PC-9 (cell line): ENCODE measurements at places on chromosomes 3 and 15.

- H3K27ac ChIP-seq = no peak overlapping the region
- no peak overlapping the region for H3K4me3 ChIP-seq
Measured at GRCh38 chr15:60530168-60530567, 51.2 kb upstream of the ICE2 start.

- no peak overlapping the region for H3K27ac ChIP-seq
- DNase-seq = no peak
- H3K36me3 ChIP-seq = 0 out of 2 replicates have a peak, but pooled peaks cover 2% of the 10 kb centered on the region
Measured at GRCh38 chr3:125512135-125512920, 7.7 kb downstream of the SNX4 start.

GRCh38 chr15:65192016-65192415 is 6.9 kb upstream of the CLPX start:
- H3K4me3 ChIP-seq = no peak overlapping the region
- no peak for DNase-seq
- no peak overlapping the region for H3K27ac ChIP-seq
- H3K4me1 ChIP-seq = no peaks in the 10 kb centered on the region

DNA sequence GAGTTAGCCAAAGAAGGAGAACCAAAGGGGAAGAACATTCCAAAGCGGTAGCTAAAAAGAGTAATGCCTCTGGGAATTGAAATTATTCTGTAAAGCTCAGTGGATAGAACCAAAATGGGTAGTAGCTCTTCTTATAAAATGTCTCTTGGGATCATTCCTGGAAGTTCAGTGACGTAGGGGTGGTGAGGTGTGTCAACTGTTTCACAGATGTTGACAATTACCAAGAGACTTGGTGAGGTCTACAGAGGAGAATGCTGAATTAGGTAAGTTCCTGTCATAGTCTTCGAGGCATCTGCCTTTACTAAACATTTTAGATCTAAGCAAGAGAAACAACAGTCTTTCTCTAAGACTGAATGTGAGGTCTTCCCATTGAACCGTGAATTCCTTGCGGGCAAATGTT is 67.8 kb downstream of the TPRG1 start:
- no peak for DNase-seq
- no peak overlapping the region for H3K4me3 ChIP-seq
- H3K27ac ChIP-seq = no peak overlapping the region
- H3K4me1 ChIP-seq = no peaks in the 10 kb centered on the region

GRCh38 chr3:42451546-42452230 is 41.3 kb upstream of the LYZL4 start:
- no peaks in the 10 kb centered on the region for H3K36me3 ChIP-seq
- H3K4me3 ChIP-seq = no peak overlapping the region
- DNase-seq = no peak
- no peaks in the 10 kb centered on the region for H3K4me1 ChIP-seq
- H3K27ac ChIP-seq = no peak overlapping the region

DNA sequence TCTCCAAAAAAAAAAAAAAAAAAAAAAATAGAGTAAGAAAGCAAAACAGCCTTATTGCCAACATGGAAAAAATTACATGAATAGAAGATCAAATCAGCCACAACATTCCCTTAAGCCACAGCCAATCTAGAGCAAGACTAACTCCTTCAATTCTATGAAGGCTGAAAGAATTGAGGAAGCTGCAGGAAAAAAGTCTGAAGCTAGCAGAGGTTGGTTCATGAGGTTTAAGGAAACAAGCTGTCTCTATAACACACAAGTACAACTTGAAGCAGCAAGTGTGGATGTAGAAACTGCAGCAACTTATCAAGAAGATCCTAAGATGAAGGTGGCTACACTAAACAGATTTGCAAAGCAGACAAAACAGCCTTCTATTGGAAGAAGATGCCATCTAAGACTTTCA is 9.3 kb downstream of the PARL start:
- no peak overlapping the region for H3K27ac ChIP-seq
- H3K27me3 ChIP-seq = no peaks in the 10 kb centered on the region
- 0 out of 2 replicates have a peak, but pooled peaks cover 18% of the 10 kb centered on the region for H3K36me3 ChIP-seq
- no peak for DNase-seq
- no peaks in the 10 kb centered on the region for H3K4me1 ChIP-seq

GRCh38 chr3:112539825-112540650 is 21.7 kb downstream of the ATG3 start:
- peaks cover 20% of the 10 kb centered on the region; the same call in 1 of the 2 replicates for H3K36me3 ChIP-seq
- H3K27me3 ChIP-seq = no peaks in the 10 kb centered on the region
- DNase-seq = no peak
- no peak overlapping the region for H3K27ac ChIP-seq
- no peak overlapping the region for H3K4me3 ChIP-seq
- no peaks in the 10 kb centered on the region for H3K4me1 ChIP-seq

GRCh38 chr3:4830586-4830914 is 148.7 kb upstream of the BHLHE40 start:
- H3K27ac ChIP-seq = peak overlapping the region; percentile 96
- H3K27me3 ChIP-seq = no peaks in the 10 kb centered on the region
- no peak for DNase-seq
- H3K4me1 ChIP-seq = peaks cover 62% of the 10 kb centered on the region
- no peaks in the 10 kb centered on the region for H3K36me3 ChIP-seq

DNA sequence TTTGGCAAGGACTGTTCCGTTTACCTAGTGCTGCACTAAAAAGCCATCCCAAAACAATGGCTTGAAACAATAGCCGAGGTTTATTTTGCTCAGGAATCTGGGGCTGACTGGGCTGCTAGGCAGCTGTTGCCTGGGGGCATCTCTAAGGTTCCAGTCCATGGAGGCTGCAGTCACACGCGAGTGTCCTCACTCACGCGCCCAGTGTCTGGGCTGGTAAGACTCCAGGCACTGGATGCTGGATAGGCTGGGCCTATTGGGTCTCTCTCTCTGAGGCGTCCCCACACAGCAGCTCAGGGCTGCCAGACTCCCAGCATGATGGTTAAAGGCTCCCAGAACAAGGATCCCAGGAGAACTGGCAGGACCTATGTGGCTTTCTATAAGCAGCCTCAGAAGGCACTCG is 34.2 kb downstream of the ALS2CL start:
- no peak overlapping the region for H3K27ac ChIP-seq
- H3K4me3 ChIP-seq = no peak overlapping the region
- peaks cover 28% of the 10 kb centered on the region for H3K4me1 ChIP-seq
- DNase-seq = peak; percentile 56
- H3K36me3 ChIP-seq = no peaks in the 10 kb centered on the region
- no peaks in the 10 kb centered on the region for H3K27me3 ChIP-seq

- no peaks in the 10 kb centered on the region for H3K4me1 ChIP-seq
- no peak for DNase-seq
- H3K27me3 ChIP-seq = peaks cover 6% of the 10 kb centered on the region; the same call in 1 of the 2 replicates
- H3K36me3 ChIP-seq = no peaks in the 10 kb centered on the region
- no peak overlapping the region for H3K4me3 ChIP-seq
Measured at GRCh38 chr3:54563501-54564200, 364.2 kb downstream of the LRTM1 start.

DNA sequence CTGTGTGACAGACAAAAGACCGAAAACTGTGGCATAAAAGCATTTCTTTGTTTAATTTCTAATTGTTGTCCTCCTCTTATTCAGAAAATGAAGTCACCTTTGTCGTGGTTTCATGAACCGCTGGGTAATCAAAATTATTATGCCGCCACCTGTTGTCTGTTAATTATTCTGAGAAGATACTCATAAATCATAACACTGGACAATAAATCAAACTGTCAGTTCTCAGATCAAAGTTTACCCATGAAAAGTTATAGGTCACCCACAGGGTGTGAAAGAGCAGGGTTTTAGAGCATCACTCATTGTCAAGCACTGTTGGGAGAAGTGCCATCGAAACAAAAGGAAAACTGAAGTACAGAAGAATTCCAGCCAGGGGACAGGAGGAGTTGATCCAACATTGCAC is 474.3 kb downstream of the NR2F2 start:
- H3K27me3 ChIP-seq = peaks cover 54% of the 10 kb centered on the region
- no peak overlapping the region for H3K27ac ChIP-seq

DNA sequence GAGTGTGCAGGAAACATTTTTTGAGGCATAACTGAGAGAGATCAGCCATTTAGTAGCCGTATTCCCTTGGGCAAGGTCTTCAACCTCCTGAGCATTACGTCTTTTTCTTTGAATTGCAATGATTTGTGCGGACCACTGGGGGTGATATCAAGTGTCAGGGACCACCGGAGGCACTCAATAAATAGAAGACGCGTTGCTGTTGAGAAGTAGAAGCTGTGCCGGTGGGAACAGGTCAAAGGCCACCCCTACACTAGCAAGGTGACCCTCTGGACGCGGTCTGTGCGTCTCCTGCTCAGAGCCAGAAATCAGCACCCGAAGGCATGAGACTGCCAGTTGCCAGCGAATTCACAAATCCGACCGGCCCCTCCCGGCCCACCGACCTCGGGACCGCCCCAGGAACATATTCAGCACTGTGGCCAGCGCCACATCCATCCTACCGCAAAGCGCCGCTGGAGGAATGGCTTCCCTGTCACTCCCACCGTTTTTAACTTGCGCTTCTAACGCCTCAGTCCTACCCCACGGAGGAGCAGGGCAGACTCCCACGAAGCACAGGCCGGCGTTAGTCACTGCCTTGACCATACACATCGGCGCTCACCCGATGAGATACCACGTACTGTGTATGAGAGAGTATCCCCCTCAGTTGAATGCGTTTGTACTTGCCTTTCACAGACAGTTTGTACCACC is 1.4 kb upstream of the GHSR start:
- H3K27ac ChIP-seq = no peak overlapping the region
- no peaks in the 10 kb centered on the region for H3K4me1 ChIP-seq
- no peak for DNase-seq
- H3K27me3 ChIP-seq = no peaks in the 10 kb centered on the region
- no peaks in the 10 kb centered on the region for H3K36me3 ChIP-seq

- H3K36me3 ChIP-seq = no peaks in the 10 kb centered on the region
- DNase-seq = no peak
Measured at GRCh38 chr3:138902171-138902570, 44.8 kb downstream of the FOXL2 start.

DNA sequence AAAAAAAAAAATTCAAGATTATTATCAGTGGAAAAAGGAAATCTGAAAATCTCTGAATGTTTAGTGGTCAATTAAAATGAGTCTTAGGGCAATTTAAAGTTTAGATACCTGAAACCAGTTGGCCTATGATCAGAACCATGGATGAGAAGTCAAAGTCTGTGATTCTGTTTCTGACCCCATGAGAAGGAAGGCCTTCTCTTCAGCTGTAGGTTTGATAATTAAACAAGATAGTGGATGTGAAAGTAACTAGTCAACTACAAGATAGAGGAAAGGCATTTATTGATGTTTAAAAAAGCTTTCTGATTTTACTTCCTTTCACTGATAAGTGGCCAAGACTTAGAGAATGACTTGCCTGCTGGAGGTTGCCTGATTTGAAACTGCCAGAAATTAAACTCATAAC is 8.7 kb downstream of the PLS1 start:
- peaks cover 10% of the 10 kb centered on the region; the same call in 1 of the 2 replicates for H3K36me3 ChIP-seq
- no peak overlapping the region for H3K4me3 ChIP-seq
- no peak overlapping the region for H3K27ac ChIP-seq
- H3K27me3 ChIP-seq = no peaks in the 10 kb centered on the region
- no peak for DNase-seq
- no peaks in the 10 kb centered on the region for H3K4me1 ChIP-seq

GRCh38 chr15:29792426-29793159 is 29.7 kb downstream of the TJP1 start:
- peaks cover 7% of the 10 kb centered on the region for H3K36me3 ChIP-seq
- H3K27me3 ChIP-seq = no peaks in the 10 kb centered on the region
- no peak overlapping the region for H3K27ac ChIP-seq
- no peaks in the 10 kb centered on the region for H3K4me1 ChIP-seq
- DNase-seq = no peak
- no peak overlapping the region for H3K4me3 ChIP-seq

GRCh38 chr15:26883466-26883865 is 16.6 kb downstream of the GABRA5 start:
- no peak overlapping the region for H3K4me3 ChIP-seq
- no peak for DNase-seq
- H3K36me3 ChIP-seq = no peaks in the 10 kb centered on the region
- H3K4me1 ChIP-seq = no peaks in the 10 kb centered on the region

DNA sequence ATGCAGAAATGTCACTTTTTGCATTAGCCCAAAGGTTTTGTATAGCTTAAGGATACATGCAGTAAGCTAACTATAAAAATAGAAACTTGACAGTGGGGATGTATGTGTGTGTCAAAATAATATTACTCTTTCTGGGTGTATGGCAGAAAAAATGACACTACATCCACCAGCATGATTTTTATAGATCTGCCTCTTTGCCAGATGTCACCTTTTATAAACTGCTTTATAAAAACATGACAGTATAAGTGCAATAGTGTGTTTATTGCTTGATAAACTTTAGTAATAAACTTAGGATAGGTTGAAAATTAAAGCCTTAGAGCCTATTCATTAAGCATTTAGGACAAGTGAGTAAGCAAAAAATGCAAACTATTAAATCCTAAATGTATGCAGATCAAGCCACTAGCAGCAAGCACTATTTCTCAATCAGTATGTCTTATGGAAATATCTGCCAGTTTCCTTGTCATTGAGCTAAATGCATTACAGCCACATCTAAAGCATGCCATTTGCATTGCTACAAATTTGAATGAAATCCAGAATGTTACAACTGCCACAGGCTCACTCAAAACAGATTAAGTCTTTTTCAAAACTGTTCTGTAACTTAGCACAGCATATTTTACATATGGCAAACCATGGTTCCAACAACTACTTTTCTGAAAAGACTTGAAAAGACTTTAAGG is 935.0 kb downstream of the FHIT start:
- H3K27me3 ChIP-seq = no peaks in the 10 kb centered on the region
- no peaks in the 10 kb centered on the region for H3K4me1 ChIP-seq
- no peak overlapping the region for H3K27ac ChIP-seq

DNA sequence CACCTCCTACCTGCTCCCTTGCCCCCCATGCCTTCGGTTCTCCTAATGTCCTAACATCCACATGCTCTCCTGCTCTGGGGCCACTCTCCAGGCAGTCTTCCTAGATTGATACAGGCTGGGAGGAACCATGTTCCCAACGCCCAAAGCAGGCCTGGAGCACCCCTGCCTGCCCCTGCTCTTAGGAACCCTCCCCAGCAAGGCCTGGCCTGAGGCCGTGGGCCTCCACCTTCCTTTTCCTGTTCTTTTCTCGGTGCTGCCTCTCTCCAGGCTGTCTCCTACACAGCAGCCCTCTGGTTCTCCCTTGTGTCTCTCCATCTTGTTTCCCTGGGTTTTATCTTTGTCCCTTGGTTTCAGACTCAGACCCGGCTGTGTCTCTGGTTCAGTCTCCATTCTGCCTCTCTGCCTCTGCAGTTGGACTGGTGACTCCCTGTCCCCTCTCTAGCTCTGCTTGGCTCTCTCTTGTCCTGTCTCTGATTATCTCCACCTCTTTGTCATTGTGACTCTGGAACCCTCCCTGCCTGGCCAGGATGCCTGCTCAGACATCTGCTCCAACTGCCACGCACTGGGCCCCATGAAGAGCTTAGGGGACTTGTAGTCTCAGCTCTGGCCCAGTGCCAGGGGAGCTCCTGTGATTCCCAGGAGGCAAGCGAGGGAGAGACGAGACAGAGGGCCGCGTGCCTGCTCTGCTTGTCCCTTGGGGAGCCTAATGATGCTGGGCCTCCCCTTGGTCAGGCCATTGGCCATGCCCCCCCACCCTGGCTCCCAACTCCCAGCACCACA is 26.0 kb upstream of the RPL29 start:
- no peaks in the 10 kb centered on the region for H3K27me3 ChIP-seq
- H3K4me3 ChIP-seq = no peak overlapping the region
- H3K36me3 ChIP-seq = no peaks in the 10 kb centered on the region
- H3K27ac ChIP-seq = no peak overlapping the region
- no peaks in the 10 kb centered on the region for H3K4me1 ChIP-seq
- no peak for DNase-seq
